ENCODE measurements at places on chromosomes 7 and 10.

DNA sequence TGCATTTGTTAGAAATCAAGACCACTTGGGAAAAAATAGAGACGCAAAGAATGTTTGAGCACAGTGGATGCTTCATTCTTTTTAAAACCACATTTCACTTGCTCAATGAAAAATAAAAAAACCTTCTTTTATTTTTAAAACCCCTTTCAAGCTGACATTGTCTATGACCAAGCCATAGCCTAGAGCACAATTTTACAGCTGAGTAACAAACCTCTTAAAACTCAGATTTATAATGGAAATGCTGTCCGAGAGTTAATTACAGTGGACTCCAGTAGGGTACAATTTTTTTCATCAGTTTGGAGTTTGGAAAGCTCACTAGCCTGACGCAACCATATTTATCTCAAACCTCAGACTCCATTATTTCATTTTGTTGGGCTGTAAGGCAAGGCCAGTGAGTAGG is 116.3 kb downstream of the RNLS start:
- no peak for DNase-seq

DNA sequence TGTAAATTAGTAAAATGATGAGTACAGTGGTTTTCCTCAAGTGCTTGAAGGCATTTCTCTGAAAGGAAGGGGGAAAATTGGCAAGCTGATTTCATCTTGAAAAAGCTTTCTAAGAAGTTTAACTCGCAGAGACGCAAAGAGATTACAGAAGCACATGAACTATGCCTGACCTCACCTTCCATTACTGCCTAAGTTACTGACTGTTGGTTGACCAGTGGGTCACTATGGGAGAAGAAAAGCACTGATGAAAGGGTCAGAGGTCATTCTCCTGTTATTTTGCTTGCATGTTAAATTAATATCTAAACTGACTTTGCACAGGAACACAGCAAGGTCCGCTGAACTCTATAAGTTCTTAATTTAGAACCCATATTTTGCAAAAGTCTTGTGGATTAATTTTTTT is 225.6 kb downstream of the ARL4A start:
- DNase-seq, result no peak

DNA sequence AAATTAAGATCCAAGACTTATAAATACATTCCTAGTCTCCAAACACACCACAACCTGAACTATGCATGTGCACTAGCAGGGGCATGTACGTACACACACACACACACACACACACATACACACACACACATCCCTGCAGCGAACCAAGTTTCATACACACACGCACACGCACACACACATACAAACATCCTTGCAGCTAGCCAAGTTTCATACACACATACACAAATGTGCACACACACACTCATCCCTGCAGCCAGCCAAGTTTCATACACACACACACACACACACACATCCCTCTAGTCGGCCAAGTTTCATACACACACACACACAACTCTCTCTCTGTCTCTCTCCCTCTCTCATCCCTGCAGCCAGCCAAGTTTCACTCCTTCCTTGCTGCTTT is 82.7 kb upstream of the WIPF3 start:
- DNase-seq, result no peak

- no peak for DNase-seq
Measured at GRCh38 chr7:66380272-66380888, 175.2 kb downstream of the TPST1 start.

DNA sequence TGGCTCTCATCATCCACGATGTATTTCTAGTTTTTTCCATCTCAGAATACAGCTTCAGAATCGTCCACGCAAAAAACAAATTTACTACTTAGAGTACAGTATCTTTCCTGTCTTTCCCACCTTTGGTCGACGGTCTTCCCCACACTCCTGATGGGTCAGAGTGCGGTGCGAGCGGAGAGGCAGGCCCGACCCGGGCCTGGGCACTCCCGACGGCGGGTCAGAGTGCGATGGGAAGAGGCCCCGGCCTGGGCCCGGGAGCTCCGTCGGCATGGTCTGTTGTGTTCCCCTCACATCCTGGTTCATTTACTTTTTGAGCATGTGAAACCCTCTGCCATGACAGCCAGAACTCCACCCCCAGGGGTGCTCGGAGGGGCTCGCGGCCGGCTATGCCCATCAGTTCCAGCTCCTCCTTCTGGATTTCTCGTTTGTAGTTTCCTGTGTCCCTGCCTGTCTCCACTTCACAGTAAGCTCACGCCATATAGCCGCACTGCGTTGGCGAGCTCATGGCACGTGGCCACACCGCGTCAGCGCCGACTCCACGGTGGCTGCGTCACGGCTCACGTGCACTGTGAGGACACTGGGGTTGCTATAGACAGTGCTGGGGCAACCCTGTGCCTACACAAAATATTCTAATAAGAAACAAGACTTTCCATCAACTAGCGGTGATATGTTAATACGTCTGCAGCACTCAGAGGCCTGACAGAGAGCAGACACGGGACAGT is 7.8 kb downstream of the COX19 start:
- DNase-seq, result no peak

DNA sequence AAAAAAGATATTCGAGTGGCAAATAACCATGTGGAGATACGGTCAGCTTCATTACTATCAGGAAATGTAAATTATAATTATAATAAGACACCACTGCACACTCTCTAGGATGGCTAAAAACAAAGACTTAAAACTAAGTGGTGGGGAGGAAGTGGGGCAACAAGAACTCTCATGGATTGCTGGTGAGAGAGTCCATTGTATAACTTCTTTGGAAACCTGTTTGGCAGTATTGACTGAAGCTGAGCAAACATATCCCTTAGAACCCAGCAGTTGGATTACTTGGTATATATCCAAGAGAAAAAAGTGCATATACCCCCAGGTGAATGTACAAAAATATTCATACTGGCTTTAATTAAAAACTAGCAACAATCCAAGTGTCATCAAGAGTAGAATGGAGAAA is 133.7 kb upstream of the CTBP2 start:
- DNase-seq, result no peak

DNA sequence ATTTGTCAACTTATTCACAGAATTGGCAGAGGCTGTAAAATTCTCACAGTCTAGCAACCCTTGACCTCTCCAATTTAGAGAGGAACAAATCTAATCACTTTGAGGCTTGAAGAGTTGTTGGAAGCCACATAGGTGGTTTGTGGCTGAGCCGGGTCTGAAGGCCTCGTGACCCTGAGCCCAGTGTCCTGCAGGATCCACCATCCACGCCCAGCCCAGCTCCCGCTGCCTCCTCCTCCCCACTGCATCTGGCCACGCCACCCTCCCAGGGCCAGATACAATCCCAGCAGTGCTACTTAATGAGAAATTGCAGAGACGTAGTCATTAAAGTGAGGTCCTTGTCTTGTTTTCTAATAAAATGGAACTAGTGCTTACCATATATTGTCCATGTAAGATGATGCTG is 81.4 kb upstream of the SHH start:
- no peak for DNase-seq

- no peak for DNase-seq
Measured at GRCh38 chr7:48299580-48300169, 128.4 kb downstream of the ABCA13 start.

DNA sequence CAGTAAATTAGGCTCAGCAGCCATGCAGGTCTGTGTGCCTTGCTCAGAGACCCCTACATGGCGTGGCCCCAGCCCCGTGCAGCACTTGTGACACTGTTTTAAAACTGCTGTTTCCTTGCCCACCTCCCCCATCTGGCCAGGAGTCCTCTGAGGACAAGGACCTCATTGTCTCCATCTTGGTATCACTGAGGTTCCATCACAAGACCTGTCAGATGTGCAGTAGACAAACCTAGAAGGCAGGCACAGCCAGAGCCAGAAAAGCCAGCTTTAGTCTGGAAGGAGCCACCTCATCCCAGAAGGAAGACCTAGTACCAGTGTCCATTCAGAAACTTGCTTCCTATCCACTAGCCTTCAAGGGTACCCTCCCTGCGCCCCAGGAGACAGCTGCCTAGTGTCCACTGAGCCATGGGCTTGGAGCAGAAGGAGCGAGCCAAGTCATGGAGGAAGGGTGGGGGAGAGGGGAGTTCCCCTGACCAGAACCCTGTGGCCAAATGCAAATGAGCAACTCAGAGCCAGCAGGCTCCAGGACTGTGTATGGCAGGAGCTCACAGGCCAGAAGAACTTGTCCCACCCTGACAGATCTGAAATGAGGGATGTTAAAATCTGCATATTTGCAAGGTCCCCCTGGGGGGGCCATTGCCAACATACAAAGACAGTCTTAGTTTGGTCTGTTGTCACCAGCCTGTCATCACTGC is 176.1 kb downstream of the SH3PXD2A start:
- no peak for DNase-seq

DNA sequence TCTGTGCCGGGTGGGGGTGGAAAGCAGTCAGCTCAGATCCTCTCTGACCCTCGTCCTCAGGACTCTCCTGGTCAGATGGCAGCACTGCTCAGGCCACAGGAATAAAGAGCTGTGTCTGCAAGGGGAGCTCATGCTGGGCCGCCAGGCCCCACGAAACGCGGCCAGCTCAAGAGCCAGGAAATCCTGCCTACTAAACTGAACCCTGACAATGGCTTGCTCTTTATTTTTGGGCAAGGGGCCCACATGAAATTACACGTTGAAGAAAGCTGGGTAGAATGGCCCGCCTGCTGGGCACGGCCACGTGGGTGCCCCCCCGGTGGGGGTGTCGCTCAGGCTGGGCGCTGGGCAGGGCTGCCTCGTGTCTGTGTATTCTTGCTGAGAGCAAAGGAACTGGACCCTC is 103.0 kb downstream of the ITIH5 start:
- no peak for DNase-seq

DNA sequence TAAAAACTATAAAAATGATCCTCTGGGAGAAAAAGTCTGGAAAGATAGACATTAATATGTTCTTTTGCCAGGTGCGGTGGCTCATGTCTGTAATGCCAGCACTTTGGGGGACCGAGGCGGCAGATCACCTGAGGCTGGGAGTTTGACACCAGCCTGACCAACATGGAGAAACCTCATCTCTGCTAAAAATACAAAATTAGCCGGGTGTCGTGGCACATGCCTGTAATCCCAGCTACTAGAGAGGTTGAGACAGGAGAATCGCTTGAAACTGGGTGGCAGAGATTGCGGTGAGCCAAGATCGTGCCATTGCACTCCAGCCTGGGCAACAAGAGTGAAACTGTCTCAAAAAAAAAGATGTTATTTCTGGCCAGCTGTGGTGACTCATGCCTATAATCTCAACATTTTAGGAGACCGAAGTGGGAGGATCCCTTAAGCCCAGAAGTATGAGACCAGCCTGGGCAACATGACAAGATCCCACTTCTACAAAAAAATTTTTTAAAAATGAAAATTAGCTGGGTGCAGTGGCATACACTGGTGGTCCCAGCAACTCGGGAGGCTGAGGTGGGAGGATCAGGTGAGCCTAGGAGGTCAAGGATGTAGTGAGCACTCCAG is 101.9 kb upstream of the LRRN3 start:
- DNase-seq, result no peak

DNA sequence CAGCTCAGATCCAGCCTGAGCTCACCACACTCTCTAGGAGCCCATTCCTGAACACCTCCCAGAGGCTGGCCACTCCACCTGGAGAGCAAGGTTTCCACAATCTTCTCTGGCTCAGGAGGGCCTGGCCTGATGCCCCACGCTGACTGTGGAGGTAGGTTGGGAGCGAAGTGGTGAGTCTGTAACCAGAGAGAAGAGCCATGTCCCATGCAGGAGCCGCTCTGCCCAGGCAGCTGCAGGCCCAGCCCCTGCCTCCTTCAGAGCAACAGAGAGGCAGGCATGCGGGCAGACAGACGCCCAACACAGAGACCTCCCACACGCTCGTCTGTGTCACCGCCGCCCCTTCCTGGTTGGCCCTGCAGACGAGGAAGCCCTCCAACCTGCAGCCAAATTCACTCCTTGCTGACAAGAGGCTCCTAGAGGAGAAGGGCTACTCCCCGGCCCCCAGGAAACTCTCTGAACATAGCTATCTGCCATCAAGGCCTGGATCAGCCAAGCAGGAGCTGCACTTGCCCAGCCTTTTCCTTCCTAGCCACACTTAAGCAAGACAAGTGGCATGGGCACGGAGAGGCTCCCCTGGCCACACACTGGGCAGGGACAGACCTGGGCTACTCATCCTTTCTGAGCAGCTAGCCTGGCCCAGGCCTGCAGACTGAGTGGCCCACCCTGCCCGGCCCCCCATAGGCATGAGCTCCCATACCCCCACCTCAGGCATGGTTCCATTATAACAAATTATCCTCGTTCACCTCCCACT is 101.9 kb downstream of the GRID1 start:
- no peak for DNase-seq

DNA sequence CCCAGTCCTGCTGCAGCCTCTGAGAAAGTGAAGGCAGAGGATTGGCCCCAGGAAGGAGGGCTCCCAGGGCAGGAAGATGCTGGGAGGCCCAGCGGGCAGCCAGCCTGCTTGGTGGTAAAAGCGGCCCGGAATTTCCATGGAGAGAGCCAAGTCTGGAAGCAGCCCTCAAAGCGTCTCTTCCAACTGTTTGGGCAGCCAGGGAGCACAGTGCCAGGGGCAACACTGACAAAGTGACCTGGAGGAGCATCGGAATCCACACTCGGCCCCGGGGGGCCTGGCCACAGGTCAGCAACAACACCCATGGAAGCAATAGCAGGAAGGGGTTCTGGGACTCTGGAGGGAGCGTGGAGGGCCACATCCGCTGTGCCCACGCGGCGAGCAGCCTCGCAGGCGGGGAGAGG is 63.2 kb upstream of the FGFR2 start:
- no peak for DNase-seq

- no peak for DNase-seq
Measured at GRCh38 chr7:131546126-131546525, 10.3 kb downstream of the PODXL start.

GRCh38 chr10:15168291-15168785 is at the start of gene NMT2:
Gene NMT2, minus strand, starts transcription at chr10:15168693. Its CDS starts 81 bp downstream, at chr10:15168612.
- DNase-seq, result no peak

DNA sequence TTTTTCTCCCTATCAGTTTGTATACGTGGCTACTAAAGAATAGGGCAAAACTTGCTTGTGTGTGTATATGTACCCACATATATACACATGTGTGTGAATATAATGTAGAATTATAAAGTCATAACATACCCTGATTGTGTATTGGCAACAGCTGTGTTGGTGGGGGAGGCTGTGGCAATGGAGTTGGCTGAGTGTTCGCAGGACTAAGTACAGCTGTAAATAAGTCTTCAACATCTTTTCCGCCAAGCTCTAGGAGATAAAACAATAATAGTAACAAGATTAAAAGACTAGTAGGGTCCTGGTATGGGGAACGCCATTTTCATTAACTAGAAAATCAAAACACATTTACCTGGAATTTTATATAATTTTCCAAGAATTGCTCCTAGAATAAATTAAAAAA is 168.4 kb downstream of the GALNT11 start:
- DNase-seq, result no peak

- DNase-seq, result no peak
Measured at GRCh38 chr7:66356277-66356721, 151.2 kb downstream of the TPST1 start.

DNA sequence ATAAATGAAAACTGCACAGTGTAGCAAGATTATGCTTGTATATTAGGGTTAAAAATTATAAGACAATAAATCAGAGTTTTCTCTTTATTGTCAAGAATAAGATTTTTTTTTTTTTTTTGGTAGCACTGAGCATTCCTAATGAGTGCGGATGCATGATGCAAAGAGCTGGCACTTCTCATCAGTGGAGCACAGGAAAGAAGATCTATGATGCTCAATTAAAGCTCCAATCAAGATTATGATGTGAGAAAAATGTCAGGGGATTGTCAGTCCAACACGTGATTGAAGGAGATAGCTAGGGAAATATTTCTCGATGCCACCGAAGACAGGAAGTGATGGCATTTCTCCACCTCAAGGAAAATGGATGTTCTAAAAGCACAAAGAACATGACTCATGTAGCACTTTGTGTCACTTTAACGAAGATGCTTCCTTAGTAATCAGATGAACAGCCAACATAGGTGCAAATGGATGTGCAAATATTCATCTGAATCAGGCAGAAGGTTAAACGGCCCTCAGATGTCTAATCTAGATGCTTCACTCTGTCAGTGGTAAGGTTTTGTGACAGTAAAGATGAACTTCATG is 240.9 kb downstream of the THSD7A start:
- no peak for DNase-seq

Data from activated T-helper 1 cell treated with Interleukin-2 at 50 U/mL for 16 hours (primary cell).